ENCODE measurements at places on chromosomes 2 and 18.

DNA sequence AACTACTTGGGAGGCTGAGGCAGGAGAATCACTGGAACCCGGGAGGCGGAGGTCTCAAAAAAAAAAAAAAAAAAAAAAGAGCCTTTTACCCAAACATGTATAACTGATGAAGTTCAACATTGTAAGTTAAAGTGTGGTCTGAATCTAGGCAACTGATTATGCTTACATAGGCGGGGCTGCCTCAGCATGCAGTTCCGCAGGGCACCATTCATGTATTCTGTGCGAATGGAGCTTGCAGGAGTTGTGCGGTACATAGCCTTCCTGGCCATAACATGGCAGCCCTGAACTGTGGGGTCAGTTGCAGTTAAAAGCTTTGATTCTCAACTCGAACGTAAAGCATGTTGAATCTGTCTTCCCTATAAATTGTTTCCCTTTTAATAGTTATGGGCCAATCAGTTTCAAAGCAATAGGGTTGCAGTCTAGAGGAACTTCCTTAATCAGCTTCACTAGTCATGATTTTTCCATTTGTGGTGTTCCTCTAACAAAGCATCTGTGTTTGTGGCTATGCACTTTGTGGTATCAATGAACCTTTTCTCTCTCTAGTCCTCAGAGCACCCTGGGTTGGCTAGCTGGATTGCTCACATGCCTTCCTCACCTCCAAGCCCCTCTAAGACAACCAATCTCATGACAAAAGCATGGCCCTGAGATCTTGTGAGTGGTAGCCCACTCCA is 30.6 kb upstream of the CEP68 start:
- no peak for DNase-seq

DNA sequence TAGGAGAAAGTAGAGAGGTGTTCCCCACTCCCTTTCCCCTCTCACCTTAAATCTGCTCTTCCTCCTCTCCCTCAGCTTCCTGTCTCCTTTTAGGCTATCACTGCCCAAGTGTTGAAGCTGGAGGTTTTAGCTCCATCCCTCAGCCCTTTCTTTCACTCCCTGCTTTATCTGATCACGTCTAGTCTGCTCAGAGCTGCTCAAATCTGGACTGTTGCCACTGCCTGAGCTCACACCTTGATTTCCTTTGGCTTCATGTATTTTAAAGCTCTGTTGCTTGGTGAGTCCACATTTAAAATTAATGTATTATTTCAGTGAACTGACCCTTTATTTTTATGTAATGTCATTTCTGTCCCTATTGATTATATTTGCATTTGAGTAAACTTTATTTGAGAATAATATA is 236.6 kb downstream of the PTGR3 start:
- DNase-seq: no peak

- no peak for DNase-seq
Measured at GRCh38 chr2:187890690-187891089, 336.5 kb upstream of the TFPI start.

GRCh38 chr2:130756053-130756873 is 923 bp downstream of the AMER3 start:
- DNase-seq: no peak

GRCh38 chr2:207885010-207885409 is 115.3 kb upstream of the FZD5 start:
- no peak for DNase-seq

DNA sequence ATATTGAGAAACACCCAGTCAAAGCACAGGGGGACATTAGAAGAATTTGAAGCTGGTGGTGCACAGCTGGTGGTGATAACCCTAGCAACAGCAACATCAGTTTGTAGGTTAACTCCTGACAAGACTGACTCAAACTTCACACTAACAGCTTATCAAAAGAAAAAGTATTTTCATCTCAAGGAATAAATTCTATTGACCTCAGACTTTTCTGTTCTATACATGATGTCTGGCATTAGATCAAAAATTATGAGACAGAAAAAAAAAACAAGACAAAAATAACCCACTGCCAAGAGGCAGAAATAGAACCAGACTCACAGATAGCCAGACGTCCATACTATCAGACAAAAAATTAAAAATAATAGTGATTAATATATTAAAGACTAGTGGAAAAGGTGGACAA is 126.1 kb downstream of the COL6A3 start:
- DNase-seq: no peak

DNA sequence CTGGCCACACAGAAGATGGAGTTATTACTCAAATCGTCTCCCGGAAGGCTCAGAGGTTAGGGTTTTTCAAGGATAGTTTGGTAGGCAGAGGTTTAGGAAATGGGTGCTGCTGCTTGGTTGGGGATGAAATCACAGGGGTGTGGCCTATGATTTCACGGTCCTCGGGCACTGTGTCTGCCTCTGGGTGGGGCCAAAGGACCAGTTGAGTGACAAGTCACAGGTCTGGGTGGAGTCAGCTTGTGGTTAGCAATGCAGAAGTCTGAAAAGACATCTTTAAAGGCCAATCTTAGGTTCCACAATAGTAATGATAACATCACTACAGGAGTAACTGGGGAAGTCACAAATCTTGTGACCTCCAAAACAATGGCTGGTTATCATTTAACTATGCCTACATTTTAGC is 387.8 kb downstream of the ZNF521 start:
- no peak for DNase-seq

GRCh38 chr2:113283704-113284284 is 5.1 kb upstream of the PAX8 start:
- no peak for DNase-seq

DNA sequence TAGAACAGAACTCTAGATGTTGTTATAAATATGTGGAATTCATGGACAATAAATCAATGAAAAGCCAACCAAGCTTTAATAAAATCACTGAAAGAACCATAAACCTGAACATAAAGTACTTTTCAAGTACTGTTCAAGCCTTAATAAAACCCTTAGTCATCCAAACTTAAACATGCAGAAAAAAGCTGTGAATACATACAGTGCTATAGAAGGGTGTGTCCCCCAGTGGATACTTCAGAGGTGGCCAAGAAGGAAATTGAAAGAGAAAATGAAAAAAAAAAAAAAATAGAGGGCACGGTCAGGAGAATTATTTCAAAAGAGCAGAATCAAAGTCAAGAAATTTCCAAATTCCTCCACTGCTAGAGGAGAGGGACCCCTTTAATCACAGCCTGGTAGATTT is 141.1 kb downstream of the SP100 start:
- no peak for DNase-seq

GRCh38 chr2:223104336-223105132 is 52.5 kb downstream of the KCNE4 start:
- no peak for DNase-seq

- no peak for DNase-seq
Measured at GRCh38 chr2:240147911-240148587, 7.6 kb upstream of the OTOS start.

GRCh38 chr2:111058264-111058663 is 62.5 kb upstream of the BCL2L11 start:
- DNase-seq: no peak

GRCh38 chr18:79672490-79673276 is 6.9 kb upstream of the CTDP1 start:
- DNase-seq: no peak

GRCh38 chr2:109128048-109128615 is 873 bp upstream of the SH3RF3 start:
- DNase-seq: peak; percentile 68

GRCh38 chr2:60565472-60565871 is 12.0 kb upstream of the BCL11A start:
- DNase-seq: no peak

DNA sequence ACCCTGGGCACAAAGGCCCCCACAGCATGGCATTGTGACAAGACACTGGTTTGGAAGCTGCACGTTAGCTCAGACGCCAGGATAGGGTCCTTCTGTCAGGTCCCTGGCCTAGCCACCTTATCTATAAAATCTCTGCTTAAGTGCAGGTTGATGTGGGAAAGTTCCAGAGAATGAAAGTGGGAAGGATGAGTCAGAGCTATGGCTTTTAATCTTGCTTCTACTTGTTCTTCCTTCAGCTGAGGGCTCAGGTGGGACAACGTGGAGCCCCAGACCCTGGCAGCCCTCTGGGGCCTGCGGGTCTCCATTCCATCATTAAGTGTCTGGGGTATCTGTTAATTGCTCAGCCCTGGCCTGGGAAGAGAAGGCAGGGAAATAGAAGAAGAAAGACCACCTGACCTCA is 64.5 kb downstream of the CELF4 start:
- no peak for DNase-seq

GRCh38 chr18:2986150-2986865 is 26.6 kb downstream of the LPIN2 start:
- DNase-seq: no peak

DNA sequence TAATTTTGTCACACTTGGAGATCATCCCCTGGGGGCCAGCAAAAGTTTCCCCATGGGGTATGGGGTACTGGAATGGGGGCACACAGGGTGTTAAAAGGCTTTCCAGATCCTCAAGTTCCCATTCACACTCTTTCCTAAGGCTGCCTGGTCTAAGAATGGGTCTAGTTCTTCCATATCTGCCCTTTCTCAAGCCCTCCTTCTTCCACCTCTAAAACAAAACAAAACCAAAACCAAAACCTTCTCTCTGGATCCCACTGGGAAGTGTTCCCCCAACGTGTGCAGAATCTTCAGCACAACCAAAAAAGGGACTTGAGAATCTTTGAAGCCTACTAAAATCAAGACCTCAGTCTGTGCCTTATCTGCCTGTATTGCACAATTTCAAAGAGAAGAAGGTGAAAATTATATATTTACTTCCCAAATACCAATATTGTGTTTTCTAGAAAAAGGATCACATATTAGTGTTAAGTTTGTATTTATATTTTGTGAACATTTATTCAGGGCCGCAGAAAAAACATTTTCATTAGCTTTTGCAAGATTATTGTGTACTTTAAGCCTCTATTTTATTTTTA is 207.2 kb upstream of the TCF4 start:
- no peak for DNase-seq

DNA sequence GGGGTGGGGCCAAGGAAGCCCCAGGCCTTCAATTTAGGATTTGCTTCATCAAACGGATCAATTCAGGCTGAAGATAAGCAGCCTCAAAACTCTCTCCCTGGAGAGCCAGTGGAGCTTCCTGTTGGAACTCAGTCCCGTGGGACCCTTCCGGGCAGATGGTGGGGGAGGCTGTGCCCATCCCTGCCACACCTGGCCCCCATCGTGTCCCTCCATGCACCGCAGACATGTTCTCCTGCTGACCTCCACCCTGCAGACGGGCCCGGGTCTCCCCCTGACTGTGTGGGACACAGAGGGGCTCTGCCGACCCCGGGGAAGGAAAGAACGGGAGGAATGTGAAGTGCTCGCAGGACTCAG is 144.2 kb downstream of the TPO start:
- no peak for DNase-seq

GRCh38 chr18:3529077-3529476 is 79.1 kb downstream of the TGIF1 start:
- DNase-seq: no peak

GRCh38 chr18:1103537-1103936 is 198.9 kb downstream of the ADCYAP1 start:
- no peak for DNase-seq

DNA sequence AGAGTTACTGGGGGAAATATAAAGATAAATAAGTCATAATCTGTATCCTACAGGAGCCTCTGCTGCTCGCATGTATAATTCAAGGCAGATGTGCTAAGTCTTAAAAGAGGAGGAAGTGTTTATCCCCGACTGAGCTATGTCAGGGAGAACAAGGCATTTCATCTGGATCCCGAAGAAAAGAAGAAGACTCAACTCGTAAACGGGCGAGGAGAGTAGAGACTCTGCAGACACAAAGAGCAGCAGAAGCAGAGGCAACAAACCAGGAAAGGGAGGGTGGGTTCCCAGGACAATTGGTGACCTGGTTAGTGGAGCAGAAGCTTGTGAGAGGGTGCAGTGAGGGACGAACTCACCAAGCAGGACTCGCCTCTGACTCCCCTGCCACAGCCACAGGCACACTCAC is 368.6 kb downstream of the EIPR1 start:
- DNase-seq: no peak

DNA sequence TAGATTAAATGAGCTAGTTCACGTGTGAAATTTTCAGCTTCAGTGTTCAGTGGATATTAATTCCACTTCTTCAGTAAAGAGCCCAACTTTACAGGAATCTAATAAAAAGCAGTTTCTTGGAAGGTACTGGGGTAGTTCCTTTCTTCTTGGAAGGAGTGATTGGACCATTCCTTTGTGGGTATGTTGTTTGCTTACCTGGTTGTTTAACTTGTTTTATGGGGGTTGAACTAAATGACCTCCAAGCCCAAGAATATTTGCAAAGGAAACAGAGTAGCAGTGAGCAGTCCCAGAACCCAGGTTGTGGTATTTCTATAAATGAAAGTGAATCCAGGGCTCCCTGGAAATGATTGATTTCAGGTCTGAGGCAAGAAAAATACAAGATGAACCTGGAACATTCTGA is 31.4 kb downstream of the KCNJ13 start:
- no peak for DNase-seq

DNA sequence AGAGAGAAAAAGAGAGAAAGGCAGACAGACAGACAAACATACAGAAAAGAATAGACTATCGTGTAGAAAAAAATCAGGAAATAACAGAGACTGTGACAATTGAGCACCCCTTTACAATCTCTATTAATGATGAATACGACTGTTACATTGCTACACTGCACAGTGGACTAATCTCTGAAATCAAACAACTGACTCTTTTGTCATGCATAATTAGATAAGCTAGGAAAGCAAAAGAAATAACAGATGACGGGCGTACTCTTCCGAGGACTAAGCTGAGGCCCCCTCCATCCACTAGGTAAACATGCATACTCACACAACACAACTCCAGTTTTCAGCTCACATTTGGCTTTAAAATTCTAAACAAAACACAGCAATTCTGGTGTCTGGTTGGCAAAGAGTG is 267.0 kb downstream of the NOL4 start:
- no peak for DNase-seq

DNA sequence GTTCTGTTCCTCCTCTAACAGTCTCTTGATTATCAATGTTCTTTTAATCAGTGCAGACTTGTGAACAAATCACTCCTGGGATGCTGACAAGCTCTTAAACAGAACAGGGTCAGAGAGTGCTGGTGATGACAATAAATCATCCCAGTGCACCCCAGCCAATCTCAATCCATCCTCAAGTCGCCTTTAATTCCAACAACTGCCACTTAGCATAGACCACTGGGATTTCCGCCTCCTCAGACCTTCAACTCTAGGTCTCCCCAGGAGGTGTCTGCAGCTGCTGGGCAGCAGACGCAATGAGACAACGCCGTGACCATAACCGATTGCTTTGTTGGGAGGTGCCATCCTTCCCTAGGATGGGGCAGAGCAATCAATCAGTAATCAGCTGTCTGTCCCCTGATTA is 184.2 kb upstream of the ACAA2 start:
- no peak for DNase-seq

All from activated CD4-positive, alpha-beta T cell treated with anti-CD3 and anti-CD28 coated beads for 24 hours (primary cell).